Stimulated activated naive CD4-positive, alpha-beta T cell treated with Interleukin-2 at 50 U/mL for 16 hours (primary cell): ENCODE measurements at places on chromosomes 11 and 22.

DNA sequence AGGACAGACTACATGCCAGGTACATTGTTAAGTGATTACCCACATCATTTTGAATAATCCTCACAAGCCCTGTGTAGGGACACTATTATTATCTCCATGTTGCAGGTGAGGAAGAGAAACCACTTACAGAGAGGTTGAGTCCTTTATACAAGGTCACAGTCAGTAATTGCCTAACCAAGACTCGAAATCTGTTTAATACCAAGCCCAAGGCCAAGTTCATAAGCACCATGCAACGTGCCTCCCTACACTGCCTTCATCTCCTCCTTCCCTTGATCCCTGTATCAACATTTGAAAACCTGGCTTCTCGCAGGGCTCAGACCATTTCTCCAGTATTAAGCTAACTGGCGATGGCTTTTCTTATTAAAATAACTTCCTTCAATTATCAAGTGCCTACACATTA is 41.7 kb upstream of the SEZ6L start:
- DNase-seq = no peak

DNA sequence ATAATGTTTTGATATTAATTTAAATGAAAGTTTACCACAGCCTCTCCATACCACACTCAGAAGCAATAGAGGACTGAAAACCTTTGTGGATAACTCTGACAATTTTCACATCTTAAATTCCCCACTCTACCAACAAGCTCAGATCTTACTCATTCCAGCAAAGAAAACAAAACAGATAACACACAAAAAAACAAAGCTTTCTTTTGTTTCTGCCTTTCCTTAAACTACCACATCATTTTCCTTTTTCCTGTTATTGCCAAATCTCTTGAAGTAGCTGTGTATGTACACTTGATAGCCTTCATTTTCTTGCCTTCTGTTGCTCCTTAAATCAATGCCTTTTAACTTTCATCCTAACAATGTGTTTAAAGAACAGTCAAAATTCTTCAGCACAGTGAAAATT is 484.9 kb downstream of the NTM start:
- no peak for DNase-seq

DNA sequence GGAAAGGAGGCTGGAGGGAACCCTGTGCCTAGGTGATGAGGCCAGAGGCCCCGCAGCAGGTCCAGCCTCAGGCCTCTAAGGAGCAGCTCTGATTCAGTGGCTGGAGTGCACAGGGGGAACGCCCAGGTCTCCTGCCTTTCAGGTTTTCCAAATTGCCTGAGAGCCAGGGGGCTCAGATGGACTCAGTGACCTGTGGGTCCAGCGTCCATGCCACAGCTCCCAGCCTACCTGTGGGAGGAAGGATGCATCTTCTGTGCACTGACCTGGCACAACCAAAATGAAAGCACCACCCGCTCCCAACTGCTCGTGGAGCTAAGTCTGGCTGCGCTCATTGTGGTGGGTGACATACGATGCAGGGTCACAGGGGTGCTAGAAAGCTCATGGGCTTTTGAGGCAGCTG is 82.8 kb downstream of the FEZ1 start:
- no peak for DNase-seq

GRCh38 chr11:65016705-65017104 is 2.7 kb downstream of the ARL2 start:
- no peak for DNase-seq

- no peak for DNase-seq
These were observed 2.6 kb downstream of the SYNGR1 start for GRCh38 chr22:39352306-39352891.

DNA sequence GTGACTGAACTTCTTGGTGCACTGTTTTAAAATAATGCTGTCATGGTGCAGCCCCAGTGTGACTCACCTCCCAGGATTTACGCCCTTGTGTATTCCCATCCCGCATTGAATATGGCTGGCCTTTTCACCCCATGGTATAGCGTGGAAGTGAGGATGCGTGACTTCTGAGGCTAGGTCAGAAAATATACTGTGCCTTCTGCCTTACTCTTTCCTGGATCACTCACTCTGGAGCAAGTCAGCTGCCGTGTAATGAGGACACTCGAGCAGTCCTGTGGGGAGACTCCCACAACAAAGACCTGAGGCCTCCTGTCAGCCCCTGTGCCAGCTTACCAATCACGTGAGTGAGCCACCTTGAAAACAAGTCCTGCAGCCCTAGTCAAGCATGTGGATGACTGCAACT is 471.9 kb upstream of the KIRREL3 start:
- no peak for DNase-seq

- DNase-seq = peak; percentile 72
These were observed 2.2 kb upstream of the TUT1 start for GRCh38 chr11:62593434-62594044.

DNA sequence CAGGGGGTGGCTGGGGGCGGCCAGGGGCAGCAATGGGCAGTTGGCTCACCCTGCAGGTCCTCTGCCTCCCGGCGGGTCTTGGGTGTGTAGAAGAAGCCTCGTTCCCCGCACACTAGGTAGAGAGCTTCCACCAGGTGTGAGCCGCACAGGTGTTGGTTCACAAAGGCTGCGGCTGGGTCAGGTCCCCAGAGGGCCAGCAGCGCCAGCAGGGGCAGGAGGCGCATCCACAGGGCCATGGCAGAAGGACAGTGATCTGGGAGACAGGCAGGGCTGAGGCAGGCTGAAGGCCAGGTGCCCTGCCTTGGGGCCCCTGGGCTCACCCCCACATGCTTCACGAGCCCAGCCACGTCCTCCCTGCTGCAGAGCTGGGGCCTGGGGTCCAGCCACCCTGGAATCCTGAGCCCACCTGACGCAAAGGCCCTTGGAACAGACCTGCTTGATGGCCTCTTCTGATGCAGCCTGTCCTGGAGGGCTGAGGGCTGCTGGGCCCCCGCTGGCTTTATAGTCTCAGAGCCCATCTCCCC is at the start of gene INS:
Gene INS (minus strand): TSS at position 474 of the 524 bp plus-strand sequence. CDS start 238 bp downstream, at position 236.
- DNase-seq = no peak

DNA sequence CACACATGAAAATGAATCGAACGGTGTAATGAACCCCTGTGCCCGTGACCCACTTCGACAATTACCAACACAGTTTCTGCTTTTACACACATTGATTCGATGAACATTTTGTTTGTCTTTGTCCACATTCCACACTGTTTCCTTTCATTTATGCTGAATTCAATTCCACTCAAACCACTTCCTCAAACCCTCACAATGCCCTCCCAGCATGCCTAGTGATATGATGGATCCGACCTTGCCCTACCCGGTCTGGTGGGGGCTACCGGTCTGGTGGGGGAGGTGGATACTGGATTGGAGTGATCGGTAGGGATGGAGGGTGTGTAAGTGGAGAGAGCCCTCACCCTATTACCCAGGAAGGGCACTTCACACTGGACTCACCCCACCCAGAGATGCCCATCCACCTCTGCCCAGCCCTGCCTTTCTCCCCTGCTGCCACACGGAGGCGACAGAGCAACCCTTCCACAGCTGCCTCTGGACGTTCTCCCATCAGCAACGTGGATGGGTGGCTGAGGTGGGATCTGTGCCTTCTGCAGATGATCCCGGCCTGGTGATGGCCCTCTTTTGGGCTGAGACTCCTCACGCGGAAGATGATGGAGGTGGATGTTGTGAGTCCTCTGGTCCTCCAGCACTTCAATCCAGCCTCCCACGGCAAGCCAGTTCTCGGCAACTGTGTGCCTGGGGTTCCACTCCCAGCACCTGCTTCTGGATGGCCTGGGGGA is 33.0 kb upstream of the P2RY2 start:
- DNase-seq = peak; percentile 27

GRCh38 chr11:117972629-117973502 is 13.3 kb upstream of the IL10RA start:
- DNase-seq = no peak

GRCh38 chr22:19478045-19478900 is 720 bp downstream of the UFD1 start:
- peak; percentile 6 for DNase-seq

GRCh38 chr11:128261011-128261421 is 326.3 kb downstream of the ETS1 start:
- DNase-seq = no peak

GRCh38 chr11:8318536-8318935 is 54.9 kb upstream of the LMO1 start:
- no peak for DNase-seq

- DNase-seq = no peak
These were observed 159.4 kb downstream of the MPPED1 start for GRCh38 chr22:43571181-43571580.

DNA sequence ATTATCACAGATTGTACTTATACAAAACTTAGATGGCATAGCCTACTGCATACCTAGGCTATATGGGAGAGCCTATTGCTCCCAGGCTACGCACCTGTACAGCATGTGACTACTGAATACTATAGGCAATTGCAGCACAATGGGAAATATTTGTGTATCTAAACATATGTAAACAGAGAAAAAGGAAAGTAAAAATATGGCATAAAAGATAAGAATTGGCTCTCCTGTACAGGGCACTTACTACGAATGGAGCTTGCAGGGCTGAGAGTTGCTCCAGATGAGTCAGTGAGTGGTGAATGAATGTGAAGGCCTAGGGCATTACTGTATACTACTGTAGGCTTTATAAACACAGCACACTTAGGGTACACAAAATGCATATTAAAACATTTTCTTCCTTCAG is 13.2 kb downstream of the APOL6 start:
- peak; percentile 9 for DNase-seq

DNA sequence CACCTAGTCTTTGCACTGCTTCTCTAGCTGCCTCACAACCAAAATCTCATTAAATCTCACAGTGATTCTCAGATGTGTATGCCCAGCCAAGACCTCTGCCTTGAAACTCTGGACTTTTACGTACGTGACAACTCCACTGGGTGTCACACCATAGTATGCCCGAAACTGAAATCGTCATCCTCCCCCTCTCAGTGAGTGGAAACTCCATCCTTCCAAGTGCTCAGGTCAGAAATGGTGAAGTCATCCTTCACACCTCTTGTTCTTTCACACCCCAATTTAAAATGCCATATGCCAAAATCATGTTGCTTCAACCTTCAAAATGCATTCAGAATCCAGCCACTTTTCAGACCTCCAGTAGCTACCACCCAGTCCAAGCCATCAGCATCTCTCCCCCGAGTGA is 42.5 kb downstream of the SFI1 start:
- DNase-seq = peak; percentile 19

DNA sequence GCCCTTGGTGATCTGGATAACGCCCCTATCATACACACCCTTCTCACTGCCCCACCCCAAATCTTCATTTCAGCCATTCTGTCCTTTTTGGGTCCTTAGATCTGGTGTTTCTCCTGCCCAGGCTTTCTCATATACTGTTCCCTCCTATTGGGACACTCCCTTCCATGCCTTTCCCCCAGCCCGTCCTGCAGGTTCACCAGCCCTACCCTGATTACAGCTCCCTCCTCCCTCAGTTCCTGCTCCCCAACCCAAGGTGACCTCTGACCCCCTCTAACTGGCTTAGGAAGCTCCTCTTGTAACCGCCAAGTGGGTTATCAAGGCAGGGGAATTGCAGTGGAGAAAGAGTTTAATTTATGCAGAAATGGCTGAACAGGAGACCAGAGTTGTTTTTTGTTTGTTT is 13.0 kb downstream of the MTFP1 start:
- no peak for DNase-seq

GRCh38 chr11:71307811-71308645 is 55.7 kb upstream of the SHANK2 start:
- DNase-seq = no peak

- DNase-seq = no peak
These were observed 481 bp downstream of the ANGPTL5 start for GRCh38 chr11:101915791-101916291.

GRCh38 chr22:49393526-49393925 is 434.1 kb downstream of the BRD1 start:
- DNase-seq = no peak

DNA sequence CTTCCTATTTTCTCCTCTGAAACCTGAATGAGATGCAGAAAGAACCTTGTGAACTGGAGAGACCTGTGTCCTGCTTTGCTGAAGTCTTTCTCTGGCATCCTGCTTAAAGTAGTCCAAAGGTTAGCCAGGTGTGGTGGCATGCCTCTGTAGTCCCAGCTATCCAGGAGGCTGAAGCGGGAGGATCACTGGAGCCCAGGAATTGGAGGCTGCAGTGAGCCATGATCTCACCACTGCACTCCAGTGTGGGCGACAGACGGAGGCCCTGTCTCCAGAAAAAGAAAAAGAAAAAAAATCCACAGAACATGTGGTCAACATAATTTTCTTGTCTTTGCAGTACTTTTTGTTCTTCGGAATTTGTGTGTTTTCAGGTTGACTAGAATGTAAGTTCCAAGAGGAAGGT is 2.3 kb upstream of the KREMEN1 start:
- DNase-seq = no peak

GRCh38 chr11:120854988-120855387 is 168.9 kb upstream of the TBCEL start:
- DNase-seq = no peak

GRCh38 chr11:117096201-117096991 is 1.8 kb downstream of the SIK3 start:
- peak; percentile 32 for DNase-seq

DNA sequence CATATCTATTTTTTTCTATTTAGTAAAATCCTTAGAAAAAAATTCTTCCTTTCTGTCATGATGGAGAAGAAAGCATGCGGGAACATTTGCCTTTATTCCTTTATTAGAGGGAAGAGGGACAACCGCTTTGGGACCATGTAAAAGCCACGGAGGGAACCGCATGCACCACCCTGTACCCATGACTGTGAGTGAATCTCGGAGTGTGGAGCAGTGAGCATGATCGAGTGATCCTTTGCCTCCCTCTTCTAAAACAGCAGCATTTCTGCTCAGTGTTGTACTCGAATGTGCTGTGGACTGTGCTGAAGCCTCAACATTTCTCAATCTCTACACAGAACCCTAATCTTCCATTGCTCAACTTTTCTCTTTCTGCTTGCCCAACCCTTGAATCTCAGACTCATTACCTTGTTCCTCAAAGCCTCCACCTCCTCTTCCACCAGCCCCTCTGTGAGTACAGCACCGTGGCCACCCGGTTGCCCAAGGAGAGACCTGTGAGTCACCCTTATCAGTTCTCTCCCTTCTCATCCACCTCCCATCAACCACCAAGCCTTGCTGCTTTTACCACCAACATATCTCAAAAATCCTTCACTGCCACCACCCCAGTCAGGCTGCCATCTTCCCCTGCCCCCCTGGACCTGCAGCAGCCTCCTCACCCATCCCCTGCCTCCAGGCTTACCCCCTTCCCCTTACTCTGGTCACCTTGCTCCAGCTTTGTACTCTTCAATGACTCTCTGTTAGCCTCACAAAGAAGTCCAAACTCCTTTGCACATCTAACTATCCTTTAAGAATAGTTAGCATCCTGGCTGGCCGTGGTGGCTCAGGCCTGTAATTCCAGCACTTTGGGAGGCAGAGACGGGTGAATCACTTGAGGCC is 103.1 kb downstream of the NAT10 start:
- no peak for DNase-seq
